ENCODE measurements at places on chromosomes 3 and 15.

DNA sequence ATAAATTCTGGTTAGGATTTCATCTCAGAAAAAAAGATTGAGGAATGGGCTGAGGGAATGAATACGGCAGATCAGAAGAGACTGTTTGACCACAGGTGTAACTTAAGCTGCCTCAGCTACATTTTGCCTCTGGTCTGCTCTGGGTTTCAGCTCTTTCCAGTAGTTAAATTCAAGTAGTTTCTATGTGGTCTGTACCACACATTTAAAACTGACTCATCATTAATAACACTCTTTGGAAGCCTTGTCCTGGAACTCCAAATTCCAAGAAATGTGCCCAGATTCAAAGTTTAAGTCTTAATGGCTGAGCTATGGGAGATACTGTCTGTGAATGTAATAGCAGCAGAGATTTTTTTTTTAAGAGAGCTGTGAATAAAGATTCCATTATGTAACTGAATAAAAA is 133.1 kb upstream of the IGSF10 start:
- DNase-seq = no peak

DNA sequence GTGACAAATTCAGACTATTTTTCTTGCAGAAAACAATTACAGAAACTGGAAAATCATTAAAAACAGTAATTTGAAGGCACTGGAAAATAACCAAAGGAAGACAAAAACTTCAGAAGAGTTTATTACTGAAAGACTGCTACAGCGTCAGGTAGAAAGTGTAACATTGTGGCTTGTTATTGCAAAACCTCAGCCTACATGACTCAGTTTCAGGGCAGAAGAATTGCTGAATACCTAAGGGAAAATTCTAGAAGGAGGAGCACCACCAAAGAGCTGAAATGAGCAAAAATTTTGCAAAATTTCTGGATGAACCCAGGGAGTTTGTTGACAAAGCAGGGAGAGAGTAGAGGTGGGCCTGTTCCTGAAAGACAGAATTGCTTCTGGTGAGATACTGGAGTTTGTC is 219.6 kb downstream of the C3orf38 start:
- no peak for DNase-seq

- DNase-seq = no peak
These were observed 47.6 kb downstream of the IDH2 start for GRCh38 chr15:90054618-90055097.

DNA sequence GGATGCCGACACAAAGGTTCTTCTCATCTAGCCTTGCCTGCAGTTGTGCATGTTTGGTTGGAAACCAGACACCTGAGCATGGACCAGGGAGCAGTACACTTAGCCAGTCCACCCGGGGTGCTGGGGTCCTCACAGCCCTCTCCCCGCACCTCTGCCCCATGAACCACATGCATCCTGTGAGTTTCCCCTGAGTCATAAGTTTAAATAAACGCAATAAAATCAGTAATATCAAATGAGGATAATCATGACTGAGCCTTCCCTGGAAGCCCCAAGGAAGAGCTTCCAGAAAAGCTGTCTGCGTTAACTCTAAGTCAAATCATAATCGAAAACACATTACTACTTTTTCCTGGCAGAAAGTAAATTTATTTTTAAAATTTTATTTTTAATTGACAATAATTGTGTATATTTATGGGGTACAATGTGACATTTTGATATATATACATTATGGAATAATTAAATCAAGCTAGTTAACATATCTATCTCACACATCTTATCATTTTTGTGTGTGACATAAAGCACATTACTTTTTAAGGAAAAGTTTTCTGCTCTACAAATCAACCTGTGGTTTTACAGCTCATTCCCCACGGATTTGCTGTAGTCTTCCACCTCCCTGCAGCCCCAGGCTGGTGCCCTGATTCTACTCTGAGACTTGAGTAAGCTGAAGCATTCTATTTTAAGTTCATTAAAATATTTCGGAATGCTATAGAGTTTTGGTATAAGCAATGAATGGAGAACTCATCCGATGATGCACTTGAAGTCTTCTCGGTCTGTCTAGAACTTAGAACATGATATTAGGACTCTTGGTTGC is 166.0 kb upstream of the EIF1B start:
- DNase-seq = no peak

DNA sequence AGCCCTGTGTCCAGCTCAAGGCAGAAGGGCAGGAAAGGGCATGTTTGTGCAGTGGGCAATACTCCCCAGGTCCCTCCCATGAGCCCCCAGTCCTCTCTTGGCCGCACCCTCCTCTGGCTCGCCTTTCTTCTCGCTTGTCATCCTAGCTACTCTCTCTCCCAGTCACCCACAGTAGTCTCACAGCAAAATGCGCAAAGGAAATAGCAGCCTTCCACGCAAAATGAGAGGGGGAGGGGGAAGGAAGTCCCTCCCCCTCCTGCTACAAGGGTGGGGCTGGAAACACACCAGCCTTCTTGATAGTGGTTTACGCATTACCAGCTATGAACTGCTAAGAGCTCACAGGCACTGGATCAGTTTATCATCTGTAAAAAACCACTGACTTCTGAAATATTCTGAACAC is 83.8 kb downstream of the GADL1 start:
- DNase-seq = peak; percentile 62

- no peak for DNase-seq
These were observed 6.7 kb upstream of the ALCAM start for GRCh38 chr3:105360003-105360402.

- no peak for DNase-seq
These were observed 82.8 kb upstream of the NSMCE3 start for GRCh38 chr15:29352402-29352801.

DNA sequence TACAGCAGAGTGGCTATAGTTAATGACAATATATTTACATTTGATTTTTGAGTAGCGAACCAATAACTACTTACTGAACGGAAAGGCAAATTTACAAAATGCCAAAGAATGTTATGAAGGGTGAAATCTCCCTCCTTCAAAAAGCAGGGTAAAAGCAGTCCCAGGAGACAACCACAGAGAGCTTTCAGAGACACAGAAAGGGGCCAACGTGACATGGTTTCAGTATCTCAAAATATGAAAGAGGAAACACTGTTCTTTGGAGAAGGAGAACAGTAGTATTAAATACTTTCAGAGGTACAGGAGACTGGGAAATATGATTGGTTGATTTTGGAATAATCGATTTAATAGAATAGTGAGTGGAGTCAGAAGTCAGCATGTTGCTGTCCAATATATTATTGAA is 52.3 kb upstream of the ROBO1 start:
- no peak for DNase-seq

GRCh38 chr3:190566043-190566933 is 52.4 kb downstream of the IL1RAP start:
- DNase-seq = peak; percentile 94

- no peak for DNase-seq
These were observed 30.3 kb upstream of the SEC13 start for GRCh38 chr3:10351013-10351735.

DNA sequence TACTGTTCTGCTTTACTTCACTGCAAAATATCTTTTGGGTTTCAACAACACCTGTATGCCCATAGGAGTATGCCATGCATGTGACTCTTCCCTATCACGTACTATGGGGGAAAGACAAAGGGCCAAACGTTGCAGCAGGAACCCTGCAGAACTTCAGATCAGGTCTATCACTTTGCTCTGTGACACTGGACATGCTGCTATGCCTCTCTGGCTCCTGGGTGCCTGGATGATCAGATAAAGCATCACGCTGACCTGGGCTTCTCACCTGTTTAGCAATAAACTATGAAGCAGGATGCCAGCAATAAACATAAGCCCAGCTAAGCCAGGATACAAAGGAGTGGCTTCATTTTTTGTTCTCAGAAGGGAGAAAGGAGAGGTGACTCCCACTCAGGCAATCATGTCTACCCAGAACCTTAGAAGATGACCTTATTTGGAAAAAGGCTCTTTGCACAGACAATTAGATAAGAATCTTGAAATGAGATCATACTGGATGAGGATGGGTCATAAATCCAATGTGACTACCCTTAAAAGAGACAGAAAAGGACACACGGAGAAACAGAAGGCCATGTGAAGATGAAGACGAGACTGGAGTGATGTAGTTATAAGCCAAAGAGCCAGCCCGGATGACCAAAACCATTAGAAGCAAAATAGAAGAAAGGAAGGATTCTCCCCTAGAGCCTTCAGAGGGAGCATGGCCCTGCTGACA is 19.3 kb downstream of the POMGNT2 start:
- DNase-seq = no peak

DNA sequence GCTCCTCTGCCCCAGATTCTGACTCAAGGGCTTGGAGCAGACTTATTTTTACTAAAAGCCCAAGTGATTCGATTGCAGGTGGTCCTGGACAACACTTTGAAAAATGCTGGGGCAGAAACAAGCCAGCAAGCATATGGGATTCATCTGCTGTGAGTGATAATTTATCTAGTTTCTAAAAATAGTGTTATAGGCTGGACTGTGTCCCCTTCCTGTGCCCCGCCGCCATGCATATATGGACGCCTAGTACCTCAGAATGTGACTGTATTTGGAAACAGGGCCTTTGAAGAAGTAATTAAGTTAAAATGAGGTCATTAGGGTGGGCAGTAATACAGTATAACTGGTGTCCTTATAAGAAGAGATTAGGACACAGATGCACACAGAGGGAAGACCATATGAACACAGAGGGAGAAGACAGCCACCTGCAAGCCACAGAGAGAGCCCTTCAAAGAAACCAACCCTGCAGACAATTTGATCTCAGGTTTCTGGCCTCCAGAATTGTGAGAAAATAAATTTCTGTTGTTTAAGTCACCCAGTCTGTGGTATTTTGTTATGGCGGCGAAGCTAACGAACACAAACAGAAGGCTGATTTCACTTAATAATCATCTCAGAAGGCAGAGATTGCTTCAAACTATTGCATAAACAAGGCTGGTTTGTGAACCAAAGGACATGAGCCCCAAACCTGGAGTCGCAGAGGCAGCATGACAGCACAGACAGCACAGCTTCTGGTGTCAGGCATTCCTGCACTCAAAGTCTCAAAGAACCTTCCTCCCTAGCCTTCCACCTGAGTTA is 59.1 kb downstream of the CCNL1 start:
- no peak for DNase-seq

- DNase-seq = no peak
These were observed 130.4 kb downstream of the FRMD5 start for GRCh38 chr15:44064706-44065105.

- DNase-seq = no peak
These were observed 508.8 kb downstream of the RBMS3 start for GRCh38 chr3:29789686-29790085.

GRCh38 chr3:148943506-148944205 is 47.7 kb upstream of the GYG1 start:
- DNase-seq = no peak

DNA sequence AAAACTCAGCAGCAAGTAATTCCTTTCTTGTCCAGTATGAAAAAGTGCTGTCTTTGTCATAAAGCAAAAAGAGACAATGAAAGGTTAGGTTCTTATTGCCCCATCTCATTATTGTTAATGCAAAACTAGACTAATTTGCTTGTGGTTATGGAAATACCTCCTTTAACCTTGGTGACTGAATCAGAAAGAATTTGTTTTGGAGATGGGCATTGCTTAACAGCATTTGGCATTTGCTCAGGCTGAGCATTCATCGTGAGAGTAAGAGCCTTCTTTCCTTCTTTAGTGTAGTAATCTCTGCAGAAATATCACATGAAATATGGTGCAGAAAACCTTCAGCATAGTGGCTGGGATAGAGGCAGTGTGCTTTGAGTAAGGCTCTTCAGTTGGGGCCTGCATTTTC is 103.1 kb downstream of the CNTN6 start:
- DNase-seq = no peak

- no peak for DNase-seq
These were observed 1141.8 kb downstream of the SI start for GRCh38 chr3:163936543-163936942.

- DNase-seq = no peak
These were observed 23.5 kb upstream of the JMJD7 start for GRCh38 chr15:41804361-41804760.

DNA sequence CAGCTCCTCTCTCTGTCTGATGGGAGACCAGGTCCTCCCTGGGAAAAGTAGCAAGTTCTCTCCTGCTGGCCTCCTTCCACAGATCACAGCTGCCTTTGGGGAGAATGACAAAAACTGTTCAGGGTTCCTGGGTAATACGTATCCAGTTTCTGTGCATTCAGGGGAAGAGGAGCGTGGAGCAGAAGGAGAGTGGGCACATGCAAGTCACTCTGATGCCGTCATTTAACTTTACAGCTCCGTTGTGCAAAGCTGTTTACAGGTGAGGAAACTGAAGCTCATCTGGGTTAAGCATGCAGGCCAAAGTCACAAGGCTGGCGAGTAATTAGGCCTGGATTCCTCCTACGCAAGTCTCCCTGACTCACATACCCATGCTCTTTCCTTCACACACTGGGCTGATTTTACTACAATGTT is 7.5 kb upstream of the TM4SF1 start:
- DNase-seq = no peak

DNA sequence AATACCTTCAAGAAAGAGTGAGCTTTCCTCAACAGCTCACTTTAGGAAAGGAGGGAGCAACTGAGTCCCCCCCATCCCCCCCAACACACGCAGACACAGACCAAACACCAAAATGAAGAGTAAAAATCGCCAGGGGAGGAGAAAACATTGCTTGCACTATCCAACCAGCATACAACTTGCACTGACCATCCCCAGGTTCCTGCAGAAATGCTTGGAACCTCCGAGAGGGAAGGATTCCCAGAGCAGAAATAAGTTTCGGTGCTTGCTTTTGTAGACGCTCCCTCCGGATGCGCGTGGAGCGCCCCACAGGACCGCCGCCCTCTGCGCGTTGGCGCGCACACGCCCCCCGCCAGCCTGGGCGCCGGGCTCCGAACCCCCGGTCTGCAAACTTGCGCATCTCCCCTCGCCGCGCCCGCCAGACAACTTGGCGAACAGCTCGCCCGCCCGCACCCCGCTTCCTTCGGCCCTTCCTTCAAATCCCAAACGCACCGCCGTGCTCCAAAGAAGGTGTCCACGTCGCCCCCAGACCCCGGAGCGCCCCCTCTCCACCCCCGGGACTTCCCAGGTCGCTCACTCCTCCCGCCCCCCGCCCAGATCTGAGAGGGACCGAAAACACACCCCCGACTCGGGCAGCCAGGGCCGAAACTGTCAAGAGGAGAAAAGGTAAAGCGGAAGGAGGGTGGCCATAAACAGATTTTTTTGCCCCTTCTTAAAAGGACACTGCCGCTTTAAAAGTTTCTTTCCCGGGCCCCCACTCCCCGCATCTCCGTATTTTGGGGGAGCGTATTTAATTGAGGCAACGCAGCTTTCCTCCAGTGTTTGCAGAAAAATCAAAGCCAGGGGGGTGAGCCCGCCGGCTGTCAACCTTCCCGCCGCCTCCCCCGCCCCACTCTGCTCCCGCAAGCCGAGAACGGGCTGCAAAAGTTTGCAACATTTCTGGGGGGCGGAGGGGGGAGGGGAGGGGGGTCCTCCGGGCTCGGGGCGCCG is 859 bp downstream of the RORA start:
- DNase-seq = no peak

- DNase-seq = peak; percentile 66
These were observed 1.2 kb downstream of the DUOX2 start for GRCh38 chr15:45112591-45113379.

GRCh38 chr3:151875759-151876158 is 2.3 kb downstream of the SUCNR1 start:
- no peak for DNase-seq

- no peak for DNase-seq
These were observed 22.9 kb downstream of the H1-8 start for GRCh38 chr3:129565902-129566301.

GRCh38 chr3:1380926-1381646 is 288.3 kb downstream of the CNTN6 start:
- no peak for DNase-seq

All from posterior vena cava (tissue), 2 donors.